ENCODE measurements at places on chromosomes 1 and 21.

DNA sequence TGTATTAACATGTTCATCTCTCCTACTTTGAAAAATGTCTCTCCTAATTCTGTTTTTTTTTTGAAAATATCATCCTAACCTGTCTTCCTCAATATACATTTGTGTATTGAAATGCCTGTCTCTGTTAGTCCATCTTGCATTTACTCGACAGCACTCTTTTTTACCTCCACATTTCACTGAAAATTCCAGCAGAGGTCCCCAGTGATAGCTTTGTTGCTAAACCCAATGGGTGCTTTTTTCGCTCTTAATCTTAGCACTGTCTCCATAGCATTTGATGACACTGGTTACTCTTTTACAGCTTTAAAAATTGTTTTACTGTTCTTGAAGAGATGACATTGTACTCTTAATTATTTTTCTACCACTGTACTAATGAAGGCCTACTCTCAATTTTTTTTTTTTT lies 10.8 kb downstream of the OSBPL9 start:
- DNase-seq, result no peak

- DNase-seq, result peak; percentile 21
Observed at GRCh38 chr1:246564839-246565750, 966 bp downstream of the TFB2M start.

GRCh38 chr1:114901814-114902213 lies 47.2 kb downstream of the SYCP1 start:
- no peak for DNase-seq

- no peak for DNase-seq
Observed at GRCh38 chr1:33519240-33519884, 46.9 kb downstream of the ZSCAN20 start.

GRCh38 chr1:182281541-182281940 lies 110.0 kb downstream of the GLUL start:
- no peak for DNase-seq

DNA sequence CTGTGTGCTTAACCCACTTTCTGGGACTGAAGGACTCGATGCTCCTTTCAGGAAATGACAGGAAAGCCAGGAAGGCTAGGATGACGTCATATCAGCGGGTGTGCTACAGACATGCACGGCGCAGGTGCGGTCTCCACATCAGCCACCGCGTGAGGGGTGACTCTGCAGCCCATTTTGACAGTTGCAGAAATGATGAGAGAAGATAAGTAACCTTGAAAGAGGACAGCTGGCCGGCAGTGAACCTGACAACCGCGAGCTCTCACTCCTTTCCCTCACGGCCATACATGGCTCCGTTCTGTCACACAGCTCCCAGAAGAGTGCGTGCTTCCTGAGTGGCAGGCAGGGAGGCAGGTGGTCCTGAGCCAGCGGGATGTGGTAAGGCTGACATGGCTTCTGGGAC lies 1.7 kb upstream of the KRTAP10-5 start:
- DNase-seq, result no peak

DNA sequence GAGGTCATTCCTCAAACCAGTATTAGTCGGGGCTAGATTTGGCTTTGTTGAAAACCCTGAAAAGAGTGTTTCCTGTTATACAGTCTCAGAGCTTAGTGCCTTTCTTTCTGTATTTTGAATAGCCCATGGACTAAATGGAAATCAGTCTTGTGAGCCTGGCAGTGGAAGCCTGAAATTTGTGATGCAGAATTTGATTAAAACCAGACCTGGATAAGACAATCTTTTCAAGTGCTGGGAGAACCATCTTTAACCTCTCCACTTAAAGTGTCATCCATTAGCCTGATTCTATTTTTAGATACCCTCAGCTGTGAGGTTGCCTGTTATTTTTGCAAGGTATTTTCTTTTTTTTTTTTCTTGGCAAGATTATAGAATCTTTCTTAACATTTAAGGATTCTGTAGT lies 19.5 kb downstream of the ACTN2 start:
- DNase-seq, result no peak

GRCh38 chr1:15027515-15027986 lies 126.0 kb upstream of the TMEM51 start:
- peak; percentile 51 for DNase-seq

GRCh38 chr1:215032911-215033526 lies 49.5 kb upstream of the KCNK2 start:
- DNase-seq, result no peak

GRCh38 chr21:42833859-42834725 lies 45.2 kb downstream of the WDR4 start:
- DNase-seq, result no peak

DNA sequence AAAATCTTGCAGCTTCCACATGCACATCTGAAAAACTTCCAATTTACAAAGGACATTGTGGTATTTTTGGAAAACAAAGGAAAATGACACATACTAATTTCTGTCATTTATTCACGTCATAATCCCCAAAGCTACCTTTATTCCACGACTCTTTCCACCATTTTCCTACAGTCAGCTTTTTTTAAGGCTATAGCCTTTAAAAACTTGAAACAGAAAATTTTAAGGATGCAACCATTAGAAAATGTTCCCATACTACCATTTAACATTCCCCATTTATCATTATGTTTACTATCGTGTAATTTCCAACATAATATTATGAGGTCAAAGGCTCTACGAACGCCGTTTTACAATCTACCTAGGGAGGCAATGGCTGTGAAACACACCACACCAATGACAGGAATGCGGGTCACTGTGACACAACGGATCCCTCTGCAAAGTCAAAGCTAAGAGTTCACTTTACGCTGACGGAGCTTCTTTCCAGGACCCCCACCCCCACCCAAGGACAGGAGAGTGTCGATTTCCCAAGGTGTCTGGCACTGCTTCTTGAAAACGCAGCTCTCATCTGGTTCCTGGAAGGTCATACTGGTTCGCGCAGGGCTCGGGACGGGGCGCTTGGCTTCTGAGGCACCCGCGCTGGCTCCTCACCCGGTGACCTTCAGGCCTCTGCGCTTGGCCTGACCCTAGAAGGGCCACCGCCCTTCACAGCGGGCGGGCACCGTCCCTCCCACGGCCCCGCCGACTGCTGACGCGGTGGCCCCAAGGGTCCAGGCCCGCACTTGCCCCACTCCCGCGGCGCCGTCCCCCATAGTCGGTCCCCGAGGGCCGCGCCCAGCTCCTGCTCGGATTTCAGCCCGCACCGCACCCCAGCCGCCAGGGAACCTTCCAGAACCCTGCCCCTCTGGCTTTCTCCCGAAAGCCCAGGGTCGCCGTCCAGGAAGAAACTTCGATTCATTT lies 50.5 kb upstream of the ATF3 start:
- DNase-seq, result no peak

DNA sequence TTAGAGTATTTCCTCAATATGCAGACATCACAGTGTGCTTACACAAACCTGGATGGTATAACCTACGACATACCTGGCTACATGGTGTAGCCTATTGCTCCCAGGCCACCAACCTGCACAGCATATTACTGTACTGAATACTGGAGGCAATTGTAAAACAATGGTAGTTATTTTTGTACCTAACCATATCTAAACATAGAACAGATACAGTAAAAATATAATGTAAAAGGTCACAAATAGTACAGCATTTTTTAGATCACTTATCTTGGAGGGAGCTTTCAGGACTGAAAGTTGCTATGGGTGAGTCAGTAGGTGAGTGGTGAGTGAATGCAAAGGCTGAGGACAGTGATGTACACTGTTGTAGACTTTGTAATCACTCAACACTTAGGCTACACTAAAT lies 492.3 kb downstream of the MRPL39 start:
- no peak for DNase-seq

DNA sequence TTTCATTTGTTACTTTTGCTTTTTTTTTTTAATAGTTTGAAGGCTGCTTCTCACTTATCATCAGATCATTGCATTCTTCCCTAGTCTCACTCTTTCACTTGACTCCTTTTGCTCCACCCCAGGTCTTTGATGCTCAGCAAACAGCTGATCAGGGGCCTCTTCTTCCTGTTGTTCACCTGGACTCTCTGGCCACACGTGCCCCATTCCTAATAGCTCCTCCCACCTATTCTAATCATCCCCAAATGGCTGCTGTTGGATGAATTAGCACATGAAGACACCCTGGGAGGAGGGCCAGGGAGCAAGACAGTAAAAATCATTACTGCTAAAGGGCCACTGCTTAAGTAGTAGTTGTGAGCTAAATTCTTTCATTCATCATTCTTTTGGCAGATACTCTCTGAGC lies 119.5 kb downstream of the MAB21L3 start:
- DNase-seq, result no peak

GRCh38 chr1:147496571-147497210 lies 44.6 kb upstream of the BCL9 start:
- DNase-seq, result no peak

DNA sequence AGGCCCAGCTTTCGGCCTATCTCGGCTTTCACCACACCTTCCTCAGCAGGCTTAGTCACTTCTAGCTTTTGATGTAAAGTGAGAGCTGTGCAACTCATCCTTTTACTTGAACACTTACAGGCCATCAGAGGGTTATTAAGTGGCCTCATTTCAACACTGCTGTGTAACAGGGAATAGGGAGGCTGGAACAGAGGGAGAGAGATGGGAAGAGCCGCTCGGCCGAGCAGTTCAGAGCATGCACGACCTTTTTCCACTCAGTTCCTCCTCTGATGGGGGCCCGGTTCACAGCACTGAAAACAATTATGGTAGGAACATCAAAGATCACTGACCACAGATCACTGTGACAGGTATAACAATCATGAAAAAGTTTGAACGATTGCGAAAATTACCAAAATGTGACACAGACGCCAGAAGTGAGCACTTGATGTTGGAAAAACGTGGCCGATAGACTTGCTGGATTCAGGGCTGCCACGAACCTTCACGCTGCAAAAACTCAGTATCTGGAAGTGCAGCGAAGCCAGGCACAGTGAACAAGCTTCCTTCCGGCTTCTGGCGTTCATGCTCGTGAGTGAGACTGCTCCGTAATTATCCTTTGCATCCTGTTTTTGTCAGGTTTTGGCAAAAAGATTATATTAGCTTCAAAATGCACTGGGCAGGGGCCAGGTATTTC lies 28.6 kb downstream of the AGPAT3 start:
- DNase-seq, result peak; percentile 73

DNA sequence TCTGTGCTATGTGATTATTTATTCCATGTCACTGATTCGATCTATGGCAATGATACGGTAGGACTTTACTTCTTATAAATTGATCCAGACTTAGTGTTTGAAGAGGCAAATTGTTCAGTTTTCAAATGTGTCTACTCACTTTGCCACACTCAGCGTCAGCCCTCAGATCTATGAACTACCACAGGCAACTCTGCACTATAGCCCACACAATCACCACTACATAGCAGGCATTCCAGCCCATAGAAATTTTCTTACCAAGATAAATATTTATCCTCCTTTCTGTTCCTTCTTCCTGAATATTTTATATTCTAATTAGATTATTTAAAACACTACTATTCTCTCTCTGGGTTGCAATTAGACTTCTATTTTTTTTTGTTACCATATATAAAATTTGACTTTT lies 776.1 kb downstream of the BRINP3 start:
- no peak for DNase-seq

DNA sequence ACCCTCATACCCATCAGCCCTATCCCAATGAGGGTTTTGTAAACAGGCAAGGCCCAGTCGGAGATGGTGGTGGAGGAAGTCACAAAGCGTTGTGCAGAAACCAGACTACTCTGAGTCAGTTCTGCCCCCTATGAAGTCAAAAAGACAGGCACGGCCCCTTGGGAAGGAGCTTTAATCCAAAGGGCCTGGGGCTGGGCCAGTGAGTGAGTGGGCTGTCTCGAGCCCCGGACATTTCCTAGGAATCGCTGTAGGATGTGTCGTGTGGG lies 442 bp upstream of the AHCYL1 start:
- DNase-seq, result no peak

- no peak for DNase-seq
Observed at GRCh38 chr1:162138112-162138511, 68.6 kb downstream of the NOS1AP start.

DNA sequence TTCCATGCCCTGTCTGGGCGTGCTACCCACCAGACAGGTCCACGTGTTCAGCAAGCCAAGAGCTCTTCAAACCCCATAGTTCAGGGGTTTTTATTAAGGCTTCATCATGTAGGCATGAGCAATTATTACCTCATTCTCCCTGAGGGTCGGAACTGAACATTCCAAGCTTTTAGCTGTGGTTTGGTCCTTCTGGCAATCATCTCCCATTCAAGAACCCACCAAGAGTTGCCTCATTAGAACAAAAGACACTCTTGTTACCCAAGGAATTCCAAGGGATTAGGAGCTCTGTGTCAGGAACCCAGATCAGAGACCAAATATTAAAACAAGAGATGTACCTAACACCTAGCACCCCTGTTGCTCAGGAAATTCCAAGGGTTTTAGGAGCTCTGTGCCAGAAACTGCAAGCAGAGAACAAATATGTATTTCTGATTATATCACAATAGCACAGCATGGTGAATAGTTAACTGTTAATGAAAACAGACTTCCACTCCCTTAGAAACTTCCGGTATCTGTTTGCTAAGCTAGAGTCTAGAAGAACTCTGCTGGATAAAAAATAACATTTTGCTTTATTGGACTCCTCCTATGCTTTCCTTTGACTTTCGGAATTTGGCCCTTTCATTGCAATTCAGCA lies 201.2 kb upstream of the L1TD1 start:
- DNase-seq, result no peak

Measured in activated CD4-positive, alpha-beta memory T cell treated with anti-CD3 and anti-CD28 coated beads for 36 hours (primary cell).